GM23248 (cell line): ENCODE measurements at places on chromosomes 5 and 9. TPM values are rescaled to one million over a fixed set of nuclear protein-coding genes. Genes with fewer than 3 reads are reported as not detected.

GRCh38 chr5:38148021-38148625 lies 110.2 kb upstream of the EGFLAM start:
- no peak for DNase-seq

- DNase-seq: no peak
These were observed 9.7 kb downstream of the FNIP1 start for GRCh38 chr5:131786900-131787692.

DNA sequence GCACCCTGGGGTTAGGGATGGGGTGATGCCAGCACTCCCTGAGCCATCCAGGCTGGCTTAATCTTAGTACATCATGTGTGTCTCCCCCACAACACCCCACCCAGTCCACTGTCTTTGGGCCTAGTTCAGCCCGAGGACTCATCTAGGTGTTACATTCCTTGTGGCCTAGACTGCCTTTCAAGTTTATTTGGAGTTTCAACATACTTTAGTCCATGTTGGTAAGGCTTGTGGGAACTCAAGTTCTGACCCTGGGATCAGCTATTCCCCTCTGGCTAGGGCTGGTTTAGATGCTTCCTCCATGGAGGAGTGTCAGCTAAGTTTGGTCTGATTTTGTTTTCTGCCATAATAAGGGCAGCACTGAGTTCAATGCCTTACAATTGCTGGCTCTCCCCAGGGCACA lies 302.4 kb downstream of the SMARCA2 start:
- DNase-seq: peak; percentile 72

GRCh38 chr5:52893105-52893504 lies 96.0 kb upstream of the ITGA2 start:
- peak; percentile 80 for DNase-seq

DNA sequence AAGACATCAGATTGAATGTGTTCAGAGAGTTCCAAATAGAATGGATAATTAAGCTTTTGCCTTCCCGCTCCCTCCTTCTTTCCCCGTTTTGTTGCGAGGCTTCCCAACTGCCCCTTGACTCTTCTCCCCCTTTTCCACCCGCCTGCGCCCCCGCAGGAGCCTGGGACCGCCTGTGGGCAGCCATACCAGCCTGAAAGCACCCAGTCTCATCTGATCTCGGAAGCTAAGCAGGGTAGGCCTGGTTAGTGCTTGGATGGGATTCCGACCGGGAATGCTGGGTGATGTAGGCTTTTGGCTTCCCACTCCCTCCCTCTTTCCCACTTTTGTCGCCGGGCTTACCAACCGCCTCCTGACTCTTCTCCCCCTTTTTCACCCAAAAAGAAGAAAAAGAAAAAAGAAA lies 6.8 kb upstream of the HSD17B4 start:
- no peak for DNase-seq

Gene RETREG1
- 0.93 and 1.1 TPM in 2 replicates for polyA plus RNA-seq

DNA sequence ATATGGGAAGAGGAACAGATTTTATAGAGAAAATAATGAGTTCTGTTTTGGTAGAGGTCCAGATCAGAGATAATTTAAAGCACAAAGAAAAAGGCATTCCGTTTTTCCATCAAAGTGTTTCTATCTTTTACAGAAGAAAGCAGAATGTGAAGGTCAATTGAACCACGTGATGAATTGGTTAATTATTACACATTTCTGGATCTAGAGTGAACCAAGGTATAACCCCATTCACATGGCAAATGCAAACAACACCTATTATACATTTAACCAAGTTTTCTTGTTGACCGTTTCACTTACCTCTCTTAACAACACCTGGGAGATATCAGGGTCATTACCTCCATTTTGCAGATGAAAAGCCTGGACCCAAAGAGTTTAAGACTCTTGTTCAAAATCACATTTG lies 34.9 kb upstream of the ZNF462 start:
- DNase-seq: no peak

Gene MYO10
- polyA plus RNA-seq: 42.2 and 47.0 TPM in 2 replicates

- DNase-seq: no peak
These were observed 25.5 kb upstream of the FBP1 start for GRCh38 chr9:94664801-94665200.

Gene CDH6
- 4.1 and 4.2 TPM in 2 replicates for polyA plus RNA-seq

DNA sequence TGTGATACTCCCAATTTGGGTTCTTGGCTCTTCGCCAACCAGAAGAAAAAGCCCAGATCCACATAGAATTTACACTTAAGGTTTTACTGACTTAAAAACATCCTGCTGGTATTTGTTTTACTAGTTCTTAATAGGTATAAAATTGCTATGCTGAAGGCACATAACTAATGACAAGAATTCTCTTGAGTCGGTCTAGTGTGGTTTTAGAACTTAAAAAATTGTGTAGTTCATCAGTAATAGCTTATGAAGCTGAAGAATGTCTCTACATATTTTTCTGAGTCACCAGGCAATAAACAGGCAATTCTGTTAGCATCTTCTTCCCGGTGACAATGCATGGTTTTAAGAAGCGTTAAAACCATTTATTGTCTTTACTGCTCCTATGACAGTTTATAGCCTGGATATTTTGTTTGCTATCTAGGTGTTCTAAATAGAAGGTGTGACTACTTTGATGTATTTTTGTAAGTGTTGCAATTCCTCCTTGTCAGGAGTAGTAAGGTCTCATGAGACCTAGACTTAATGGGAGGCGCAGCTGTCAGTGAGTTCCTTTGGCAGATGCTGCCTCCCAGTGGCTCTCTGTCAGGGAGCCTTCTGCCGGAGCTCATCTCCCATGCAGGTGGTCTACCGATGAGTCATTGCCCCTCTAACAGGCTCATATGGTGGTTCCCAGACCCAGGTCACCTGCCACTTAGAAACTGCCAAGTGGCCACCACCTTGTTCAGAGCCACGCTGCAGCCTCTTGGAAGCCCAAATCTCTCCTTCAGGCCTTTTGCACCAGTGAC lies 173.8 kb downstream of the MAST4 start:
- peak; percentile 25 for DNase-seq

DNA sequence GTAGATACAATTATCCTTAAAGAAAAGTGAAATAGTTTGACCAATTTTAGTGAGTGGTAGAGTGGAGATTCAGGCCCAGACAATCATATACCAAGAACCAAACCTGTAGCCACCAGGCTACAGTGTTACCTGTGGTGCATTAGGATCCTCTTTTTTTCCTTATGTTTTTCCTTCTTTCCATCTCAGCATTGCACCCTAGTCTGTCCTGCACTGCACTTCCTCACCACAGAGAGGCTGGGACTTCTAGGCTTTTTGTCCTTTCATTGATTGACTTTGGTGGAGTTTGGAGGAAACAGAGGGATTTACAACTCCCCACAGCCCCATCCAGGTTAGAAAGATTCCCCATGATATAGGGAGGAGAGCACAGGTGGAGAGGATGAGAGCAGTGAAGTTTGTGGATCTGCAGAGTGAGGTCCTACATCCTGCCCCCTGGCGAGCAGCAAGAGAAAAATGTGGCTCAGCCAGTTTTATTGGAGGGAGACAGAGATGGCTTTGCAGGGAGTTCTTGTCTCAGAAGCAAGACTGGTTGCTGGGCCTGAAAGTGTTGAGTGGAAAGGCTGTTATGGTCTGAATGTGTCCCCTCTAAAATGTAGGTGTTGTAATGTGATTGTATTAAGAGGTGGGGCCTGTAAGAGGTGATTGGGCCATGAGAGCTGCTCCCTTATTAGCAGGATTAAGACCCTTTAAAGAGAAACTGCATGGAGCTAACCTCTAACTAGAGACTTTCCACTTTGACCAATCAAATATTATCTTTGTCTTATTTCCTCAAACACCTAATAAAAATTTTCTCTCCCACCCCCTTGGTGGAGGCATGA lies 36.2 kb downstream of the KIF4B start:
- peak; percentile 28 for DNase-seq

GRCh38 chr5:73442231-73442811 lies 6.3 kb downstream of the FOXD1 start:
- peak; percentile 3 for DNase-seq

Gene DBH
- polyA plus RNA-seq: not detected in 2 replicates

Gene LCN15
- not detected in 2 replicates for polyA plus RNA-seq

- no peak for DNase-seq
These were observed 10.0 kb upstream of the KIF12 start for GRCh38 chr9:114109124-114109523.

Gene CCDC183
- 0.39 and 1.5 TPM in 2 replicates for polyA plus RNA-seq

- DNase-seq: peak; percentile 90
These were observed 57.8 kb upstream of the HSPA9 start for GRCh38 chr5:138632900-138633489.

GRCh38 chr9:7320841-7321240 lies 478.7 kb downstream of the DMAC1 start:
- no peak for DNase-seq

DNA sequence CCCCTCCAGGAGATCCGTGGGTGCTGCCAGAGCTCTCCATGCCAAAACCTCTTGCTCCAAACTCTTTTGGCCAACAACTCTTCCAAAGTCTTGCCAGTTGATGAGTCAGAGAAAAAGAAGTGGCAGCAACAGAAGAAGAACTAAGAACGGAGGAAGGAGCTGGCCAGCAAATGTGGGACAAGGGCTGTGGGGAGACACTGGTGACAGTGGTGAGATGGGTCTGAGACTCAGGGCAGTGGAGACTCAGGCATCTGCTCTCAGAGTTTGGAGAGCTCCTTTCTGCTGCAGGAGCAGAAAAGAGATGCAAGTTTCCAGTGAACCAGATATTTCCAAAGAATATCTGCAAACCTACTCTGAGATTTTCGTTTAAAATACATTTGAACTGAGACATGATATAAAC lies 92.3 kb upstream of the SEMA6A start:
- DNase-seq: no peak

- peak; percentile 35 for DNase-seq
These were observed 10.6 kb downstream of the FOXD1 start for GRCh38 chr5:73437777-73438644.

Gene CDKN2B-AS1
- polyA plus RNA-seq: 0.58 and 0.61 TPM in 2 replicates

Gene DAB2IP
- 2.1 and 2.6 TPM in 2 replicates for polyA plus RNA-seq

GRCh38 chr5:67066815-67067214 lies 129.8 kb downstream of the CD180 start:
- DNase-seq: peak; percentile 7

Gene PCDHGA7
- 0.84 and 1.1 TPM in 2 replicates for polyA plus RNA-seq

- peak; percentile 66 for DNase-seq
These were observed at the start of gene TMOD1 for GRCh38 chr9:97501177-97501971. TSS of gene TMOD1 (plus strand) at chr9:97501666. CDS start at chr9:97524189, 22,523 bp downstream.

DNA sequence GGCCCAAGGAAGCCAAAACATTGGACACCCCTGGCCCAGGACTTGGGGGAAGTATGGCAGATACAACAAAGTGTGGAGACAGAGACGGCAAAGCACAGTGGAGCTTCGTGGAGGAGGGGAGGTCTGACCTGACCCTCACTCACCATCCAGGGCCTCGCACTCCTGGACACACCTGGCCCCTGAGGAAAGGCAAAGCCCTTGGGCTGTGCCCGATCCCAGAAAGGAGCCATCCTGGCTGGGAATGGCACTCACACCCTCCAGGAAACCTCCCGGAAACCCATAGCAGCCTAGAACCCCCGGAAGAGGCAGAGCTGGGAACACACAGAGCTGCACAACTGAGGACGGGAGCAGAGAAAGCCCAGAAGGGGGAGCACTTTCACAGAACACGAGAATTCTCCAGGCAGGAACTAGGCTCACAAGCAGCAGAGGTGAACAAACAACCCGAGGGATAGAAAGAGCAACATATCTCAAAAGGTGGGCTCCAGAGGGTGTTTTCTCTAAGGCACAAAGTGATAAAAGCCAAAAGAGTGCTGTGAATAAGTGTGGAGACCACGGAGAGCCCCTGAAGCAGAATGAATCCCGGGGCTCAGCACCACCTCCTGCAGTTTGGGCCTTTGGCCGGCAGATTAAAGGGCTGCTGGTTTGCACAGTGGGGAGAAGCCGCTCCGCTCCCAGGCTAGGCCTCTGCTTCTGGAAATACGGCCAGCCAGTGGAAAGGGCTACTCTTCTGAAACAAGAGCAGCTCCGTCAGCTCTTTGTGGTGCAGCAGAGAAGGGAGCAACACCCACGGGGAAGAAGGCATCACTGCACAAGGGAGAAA lies 108.2 kb downstream of the UBE2R2 start:
- DNase-seq: peak; percentile 77

GRCh38 chr9:16052757-16053530 lies 500.1 kb downstream of the CCDC171 start:
- no peak for DNase-seq

DNA sequence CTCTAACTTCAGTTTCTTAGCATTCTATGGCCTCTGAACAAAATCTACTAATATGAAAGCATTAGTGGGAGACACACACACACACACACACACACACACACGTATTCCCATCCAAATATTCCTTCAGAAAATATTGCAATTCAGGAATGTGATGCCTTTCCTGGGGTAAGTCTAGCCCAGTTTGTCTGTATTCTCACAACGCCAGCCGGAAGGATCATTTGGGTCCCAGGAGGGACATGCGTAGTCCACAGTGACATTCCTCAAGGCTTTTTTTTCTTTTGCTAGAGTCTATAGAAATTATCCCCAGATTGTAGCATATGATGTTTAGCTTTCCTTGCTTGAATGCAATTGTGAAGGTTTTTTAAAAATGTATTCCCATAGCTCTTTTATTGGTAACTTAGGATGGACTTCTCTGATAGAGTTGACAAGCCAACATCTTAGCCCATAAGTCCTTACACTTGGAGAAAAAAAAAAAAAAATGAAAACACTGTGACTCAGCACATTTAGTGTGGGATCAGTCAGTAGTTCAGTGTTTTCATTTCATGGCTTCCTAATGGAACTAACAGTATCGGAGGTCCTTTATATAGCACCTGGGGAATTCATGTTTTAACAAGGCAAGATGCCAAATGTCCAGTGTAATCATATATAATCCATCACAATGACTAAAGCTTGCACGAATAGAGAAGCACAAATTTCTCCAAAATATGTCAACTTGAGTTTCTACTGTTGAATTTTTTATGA lies 316.5 kb downstream of the DIRAS2 start:
- DNase-seq: no peak

DNA sequence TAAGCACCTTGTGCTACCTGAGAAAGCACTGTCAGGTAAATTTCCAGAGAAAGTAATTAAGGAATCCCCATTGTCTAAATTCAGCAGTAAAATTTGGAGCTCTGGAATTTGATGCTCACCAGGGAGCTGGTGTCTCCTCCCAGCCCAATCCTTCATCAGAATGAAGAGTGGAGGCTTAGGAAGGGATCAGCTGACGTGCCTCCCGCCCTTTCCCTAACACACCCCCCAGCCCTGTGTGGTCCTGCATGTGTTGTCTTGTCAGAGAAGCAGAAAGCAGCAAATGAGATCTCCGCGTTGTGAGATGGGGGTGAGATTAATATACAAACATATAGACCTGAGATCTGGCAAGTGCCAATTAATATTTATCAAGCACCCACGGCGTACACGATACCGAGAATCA lies 26.9 kb upstream of the BARHL1 start:
- no peak for DNase-seq

- no peak for DNase-seq
These were observed 409.7 kb upstream of the PIK3R1 start for GRCh38 chr5:67805666-67806348.

GRCh38 chr5:81767938-81768337 lies 17.0 kb upstream of the SSBP2 start:
- no peak for DNase-seq
